ENCODE measurements at places on chromosomes 1 and 21.

GRCh38 chr1:38746941-38747600 lies 112.5 kb downstream of the RRAGC start:
- DNase-seq = peak; percentile 63

DNA sequence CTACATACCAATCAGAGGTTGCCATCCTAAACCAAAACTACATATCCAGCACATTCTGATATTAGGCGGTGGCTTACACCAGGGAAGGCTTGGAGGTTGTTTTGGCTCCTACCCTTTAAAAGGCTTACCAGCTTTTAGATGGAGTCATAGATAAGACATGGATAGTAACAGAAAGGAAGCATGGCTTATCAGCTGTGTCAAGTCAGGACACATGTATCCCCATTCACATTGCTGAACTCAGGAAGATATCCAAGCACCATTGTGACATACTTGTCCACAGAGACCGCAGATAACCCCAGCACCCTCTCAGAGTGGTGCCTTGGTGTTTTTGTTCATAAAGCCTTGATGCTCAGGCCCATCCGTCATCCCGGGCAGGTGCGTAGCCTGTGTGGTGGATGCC lies 39.7 kb downstream of the ADARB1 start:
- DNase-seq = no peak

DNA sequence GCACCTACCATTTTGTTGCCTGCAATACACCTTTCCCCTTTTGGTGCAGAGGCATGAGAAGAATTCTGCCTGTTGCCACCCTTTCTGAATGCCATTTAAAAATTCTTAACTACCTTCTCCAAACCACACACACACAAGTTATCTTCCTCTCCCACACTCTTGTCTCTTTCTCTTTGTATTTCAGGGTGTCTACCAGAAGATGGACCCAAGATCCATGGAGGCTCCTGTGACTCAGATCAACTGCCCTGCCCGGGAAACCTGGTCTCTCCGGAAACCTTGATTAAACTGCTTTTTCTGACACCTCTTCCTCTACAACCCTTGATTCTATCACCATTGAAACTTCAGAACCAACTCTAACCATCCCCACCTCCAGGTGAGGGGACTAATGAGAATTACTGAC lies 2.4 kb upstream of the TARS2 start:
- no peak for DNase-seq

GRCh38 chr1:204972426-204972825 lies 70.6 kb upstream of the CNTN2 start:
- DNase-seq = no peak

- DNase-seq = no peak
Observed at GRCh38 chr1:46244656-46245371, 2.7 kb upstream of the RAD54L start.

Data from retina (tissue), 1 donor.